ENCODE measurements at places on chromosomes 4 and X.

DNA sequence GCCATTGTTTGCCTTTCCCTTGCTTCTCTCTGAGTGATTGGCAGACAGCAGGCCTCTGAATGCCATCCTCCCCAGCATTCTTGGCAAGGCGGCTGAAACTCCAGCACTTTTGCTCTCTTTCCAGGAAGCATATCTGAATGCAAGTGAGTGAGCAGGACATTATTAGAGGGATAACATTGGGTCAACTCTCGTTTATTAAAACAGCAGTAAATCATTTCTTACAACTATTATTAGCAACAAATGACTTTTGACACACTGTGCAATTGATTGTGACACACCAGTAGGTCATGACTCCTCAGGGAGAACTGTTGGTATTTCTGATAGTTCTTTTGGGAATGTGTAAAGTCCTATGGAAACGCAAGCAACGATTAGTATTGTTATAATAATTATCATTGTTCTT is 103.8 kb downstream of the EFNB1 start:
- DNase-seq: no peak

- no peak for DNase-seq
Observed at GRCh38 chr4:66840178-66840577, 705.1 kb downstream of the CENPC start.

DNA sequence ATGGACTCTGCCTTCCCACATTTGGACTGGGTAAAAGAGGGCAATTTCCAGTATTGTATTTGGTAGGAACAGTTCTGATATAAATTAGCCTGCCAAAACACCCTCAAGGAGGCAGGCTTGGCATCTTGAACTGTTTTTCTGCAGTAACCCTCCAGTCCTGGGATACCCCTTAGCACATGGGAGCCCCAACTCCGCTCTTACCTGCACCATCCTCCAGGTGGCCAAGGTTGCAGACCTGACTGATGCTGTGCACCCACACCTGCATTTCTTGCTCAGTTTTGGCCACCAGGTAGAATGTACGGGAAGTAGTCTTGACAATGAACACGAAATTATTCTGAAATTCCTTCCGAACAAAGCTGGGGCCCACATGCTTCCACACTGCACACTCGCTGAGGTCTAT is 35.1 kb downstream of the GAB3 start:
- DNase-seq: no peak

- no peak for DNase-seq
Observed at GRCh38 chr4:89511776-89512175, 204.2 kb upstream of the GPRIN3 start.

DNA sequence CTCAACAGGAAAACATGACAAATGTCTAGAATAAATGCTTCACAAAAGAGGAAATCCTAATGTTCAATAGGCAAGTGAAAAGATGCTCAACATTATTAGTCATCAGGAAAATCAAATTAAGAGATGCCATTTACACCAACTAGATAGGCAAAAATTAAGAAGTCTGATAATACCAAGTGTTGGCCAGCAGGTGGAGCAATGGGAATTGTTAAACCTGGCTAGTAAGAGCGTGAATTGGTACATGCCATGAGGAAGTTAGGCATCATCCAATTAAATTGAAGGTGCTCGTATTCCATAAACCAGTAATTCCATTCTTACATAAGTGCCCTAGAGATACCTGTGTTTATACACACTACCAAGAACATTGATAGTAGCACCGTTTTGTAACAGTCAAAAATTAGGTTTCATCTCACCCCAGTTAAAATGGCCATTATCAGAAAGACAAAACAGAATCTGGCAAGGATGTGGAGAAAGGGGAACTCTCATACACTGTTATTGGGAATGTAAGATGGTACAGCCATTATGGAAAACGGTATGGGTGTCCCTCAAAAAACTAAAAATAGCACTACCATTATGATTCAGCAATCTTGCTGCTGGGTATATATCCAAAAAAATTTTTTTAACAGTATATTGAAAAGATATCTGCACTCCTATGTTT is 14.0 kb upstream of the ZCCHC18 start:
- DNase-seq: no peak

DNA sequence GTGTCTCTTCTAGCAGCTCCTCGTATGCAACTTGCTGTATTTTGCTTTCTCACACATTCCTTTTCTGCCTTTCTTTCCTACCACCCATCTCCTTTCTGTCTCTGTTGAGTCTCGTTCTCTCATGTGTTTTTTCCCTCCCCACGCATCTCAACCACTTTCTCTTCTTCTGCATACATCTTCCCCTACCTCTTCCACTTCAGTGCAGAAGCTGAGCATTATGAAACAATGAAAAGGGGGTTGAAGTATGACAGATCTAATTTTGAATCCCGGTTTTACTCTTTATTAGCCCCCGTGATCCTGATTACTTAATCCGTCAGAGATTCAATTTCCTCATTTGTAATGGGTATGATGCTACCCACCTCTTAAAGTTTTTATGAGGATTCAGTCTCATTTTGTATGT is 7.3 kb downstream of the FAM241A start:
- no peak for DNase-seq

DNA sequence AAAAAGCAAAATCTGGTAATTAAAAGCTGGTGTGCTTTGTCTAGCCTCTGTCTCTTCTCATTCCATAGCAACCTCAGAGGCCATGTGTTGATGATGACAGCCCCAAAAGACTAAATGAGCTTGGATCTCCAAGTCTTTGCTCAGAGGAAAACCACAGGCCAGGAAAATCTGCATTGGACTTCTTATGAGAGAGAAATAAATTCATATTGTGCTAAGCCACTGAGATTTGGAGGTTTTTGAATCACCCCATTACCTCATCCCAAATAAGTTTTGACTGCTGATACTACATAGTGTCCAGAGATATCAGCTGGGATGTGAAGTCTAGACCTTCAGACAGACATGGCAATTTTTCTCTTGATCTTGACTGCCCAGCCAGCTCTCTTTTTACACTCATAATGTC is 178.6 kb upstream of the DIPK2B start:
- no peak for DNase-seq

GRCh38 chrX:39440799-39441284 is 639.6 kb downstream of the MID1IP1 start:
- no peak for DNase-seq

- no peak for DNase-seq
Observed at GRCh38 chr4:113528395-113528794, 233.1 kb downstream of the CAMK2D start.

DNA sequence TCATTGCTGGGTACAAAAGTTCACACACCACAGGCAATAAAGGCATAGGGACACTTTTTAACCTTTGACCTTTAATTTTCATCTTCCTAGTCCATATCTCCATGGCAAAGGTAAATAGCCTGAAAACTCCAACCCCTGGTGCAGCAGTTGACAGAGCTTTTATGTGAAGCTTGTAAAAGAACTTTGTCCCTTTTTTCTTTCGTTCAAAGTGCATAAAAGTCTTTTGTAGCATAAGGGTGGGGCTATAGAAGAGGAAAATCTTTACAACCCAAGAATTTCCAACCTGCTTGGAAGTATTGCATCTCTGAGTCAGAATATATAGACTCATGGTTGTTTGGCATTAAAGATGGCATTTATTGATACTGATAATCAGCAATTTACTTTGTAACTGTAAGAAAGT is 20.4 kb downstream of the POF1B start:
- no peak for DNase-seq

Data from ascending aorta (tissue), 2 donors.